ENCODE measurements at places on chromosomes 4 and X. TPM values are rescaled to one million over a fixed set of nuclear protein-coding genes. Genes with fewer than 3 reads are reported as not detected.

PAGE5 gene
- polyA plus RNA-seq: not detected

AMTN gene
- polyA plus RNA-seq: not detected

SMIM43 gene
- polyA plus RNA-seq: 8.8 TPM

RBM46 gene
- polyA plus RNA-seq: not detected

DCAF16 gene
- polyA plus RNA-seq: 15.5 TPM

IL15 gene
- 0.22 TPM for polyA plus RNA-seq

GATA1 gene
- polyA plus RNA-seq: not detected

NSG1 gene
- 1,066 TPM for polyA plus RNA-seq

SLC39A8 gene
- 4.7 TPM for polyA plus RNA-seq

SUPT20HL2 gene
- polyA plus RNA-seq: not detected

GABRG1 gene
- 7.0 TPM for polyA plus RNA-seq

MAGEA4 gene
- polyA plus RNA-seq: not detected

TACC3 gene
- polyA plus RNA-seq: not detected

NDP gene
- polyA plus RNA-seq: 6.6 TPM

HOPX gene
- polyA plus RNA-seq: 644 TPM

TLL1 gene
- 1.4 TPM for polyA plus RNA-seq

NXF3 gene
- polyA plus RNA-seq: not detected

GLOD5 gene
- 3.0 TPM for polyA plus RNA-seq

FRMPD4 gene
- 24.9 TPM for polyA plus RNA-seq

GIMD1 gene
- polyA plus RNA-seq: not detected

DACH2 gene
- 0.22 TPM for polyA plus RNA-seq

MAGED4B gene
- 4.9 TPM for polyA plus RNA-seq

NAAA gene
- 16.0 TPM for polyA plus RNA-seq

TMEM35A gene
- polyA plus RNA-seq: 57.0 TPM

STARD8 gene
- 0.06 TPM for polyA plus RNA-seq

CLDN2 gene
- not detected for polyA plus RNA-seq

ZNF711 gene
- polyA plus RNA-seq: 24.8 TPM

MGARP gene
- 9.5 TPM for polyA plus RNA-seq

SOX3 gene
- polyA plus RNA-seq: not detected

INPP4B gene
- 5.4 TPM for polyA plus RNA-seq

MSANTD1 gene
- 0.11 TPM for polyA plus RNA-seq

IQSEC2 gene
- polyA plus RNA-seq: 0.06 TPM

GASK1B gene
- polyA plus RNA-seq: 8.1 TPM

BST1 gene
- not detected for polyA plus RNA-seq

CSAG2 gene
- polyA plus RNA-seq: not detected

SPACA5 gene
- not detected for polyA plus RNA-seq

OTUD4 gene
- 20.2 TPM for polyA plus RNA-seq

CXCL8 gene
- not detected for polyA plus RNA-seq

CNGA2 gene
- not detected for polyA plus RNA-seq

SULT1B1 gene
- polyA plus RNA-seq: 0.17 TPM

CLGN gene
- polyA plus RNA-seq: 3.9 TPM

MAOB gene
- polyA plus RNA-seq: 42.1 TPM

THOC2 gene
- 61.5 TPM for polyA plus RNA-seq

ALAS2 gene
- polyA plus RNA-seq: not detected

IL21 gene
- not detected for polyA plus RNA-seq

FHL1 gene
- polyA plus RNA-seq: 90.3 TPM

AKAP14 gene
- 0.51 TPM for polyA plus RNA-seq

BEX2 gene
- 432 TPM for polyA plus RNA-seq

SLAIN2 gene
- 14.9 TPM for polyA plus RNA-seq

SLC26A1 gene
- not detected for polyA plus RNA-seq

EMCN gene
- polyA plus RNA-seq: 3.4 TPM

EFHC2 gene
- 8.3 TPM for polyA plus RNA-seq

ZCCHC18 gene
- polyA plus RNA-seq: 4.3 TPM

OPRPN gene
- polyA plus RNA-seq: not detected

SLC49A3 gene
- polyA plus RNA-seq: not detected

ITM2A gene
- polyA plus RNA-seq: 6.3 TPM

PDHA1 gene
- 266 TPM for polyA plus RNA-seq

ANKRD37 gene
- polyA plus RNA-seq: 17.7 TPM

Data from Purkinje cell (primary cell).